Stimulated activated CD8-positive, alpha-beta memory T cell treated with anti-CD3 and anti-CD28 coated beads, Interleukin-12 subunit alpha, Interleukin-12 subunit beta, amount 100 ng/mL, for 4 hours (primary cell): ENCODE measurements at places on chromosomes 1 and 21.

DNA sequence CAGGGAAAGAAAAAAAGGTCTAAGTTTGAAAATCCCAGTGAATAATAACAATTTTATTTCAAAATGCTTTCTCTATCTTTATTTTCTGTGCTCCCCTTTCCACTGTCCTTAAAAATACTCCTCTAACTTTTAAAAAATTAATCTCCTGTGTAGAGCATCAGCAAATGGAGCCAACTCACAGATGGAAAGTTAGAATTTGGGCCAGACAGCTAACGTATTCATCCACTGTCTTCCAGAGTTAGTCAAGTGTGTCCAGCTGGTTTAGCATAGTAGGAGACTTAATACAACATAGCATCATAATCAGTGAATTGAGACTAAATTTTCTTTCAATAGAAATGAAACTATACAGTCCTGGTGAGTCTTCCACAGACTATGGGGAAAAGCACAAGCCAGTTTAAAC lies 419.0 kb upstream of the LRRC7 start:
- no peak for DNase-seq

- DNase-seq, result no peak
Measured at GRCh38 chr21:32533611-32534010, 51.7 kb downstream of the TCP10L start.

GRCh38 chr1:4837752-4838151 lies 183.3 kb downstream of the AJAP1 start:
- no peak for DNase-seq

GRCh38 chr1:53689736-53690326 lies 49.1 kb downstream of the GLIS1 start:
- no peak for DNase-seq

GRCh38 chr1:39788758-39789570 lies at the start of gene BMP8B:
Gene BMP8B, minus strand, starts transcription at chr1:39788865. Its CDS starts 380 bp downstream, at chr1:39788485.
- DNase-seq, result peak; percentile 43

DNA sequence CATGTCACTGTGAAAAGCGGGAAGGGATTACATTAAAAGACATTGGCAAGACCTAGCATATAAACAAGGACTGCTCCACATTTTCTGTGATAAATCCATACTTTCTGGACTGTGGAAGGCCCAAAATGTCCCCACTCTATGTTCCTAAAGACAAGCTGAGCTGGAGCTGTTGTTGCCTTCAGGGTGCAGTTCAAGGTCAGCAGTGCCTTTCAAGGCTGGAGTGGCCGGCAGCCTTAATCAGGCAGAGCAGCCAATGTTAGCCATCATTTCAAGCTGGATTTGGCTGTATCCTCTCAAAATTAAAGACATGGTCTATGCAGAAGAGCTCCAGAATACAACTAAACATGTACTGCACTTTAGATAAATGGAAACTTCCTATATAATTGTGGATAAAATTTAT lies 70.4 kb upstream of the ADAM30 start:
- DNase-seq, result no peak

DNA sequence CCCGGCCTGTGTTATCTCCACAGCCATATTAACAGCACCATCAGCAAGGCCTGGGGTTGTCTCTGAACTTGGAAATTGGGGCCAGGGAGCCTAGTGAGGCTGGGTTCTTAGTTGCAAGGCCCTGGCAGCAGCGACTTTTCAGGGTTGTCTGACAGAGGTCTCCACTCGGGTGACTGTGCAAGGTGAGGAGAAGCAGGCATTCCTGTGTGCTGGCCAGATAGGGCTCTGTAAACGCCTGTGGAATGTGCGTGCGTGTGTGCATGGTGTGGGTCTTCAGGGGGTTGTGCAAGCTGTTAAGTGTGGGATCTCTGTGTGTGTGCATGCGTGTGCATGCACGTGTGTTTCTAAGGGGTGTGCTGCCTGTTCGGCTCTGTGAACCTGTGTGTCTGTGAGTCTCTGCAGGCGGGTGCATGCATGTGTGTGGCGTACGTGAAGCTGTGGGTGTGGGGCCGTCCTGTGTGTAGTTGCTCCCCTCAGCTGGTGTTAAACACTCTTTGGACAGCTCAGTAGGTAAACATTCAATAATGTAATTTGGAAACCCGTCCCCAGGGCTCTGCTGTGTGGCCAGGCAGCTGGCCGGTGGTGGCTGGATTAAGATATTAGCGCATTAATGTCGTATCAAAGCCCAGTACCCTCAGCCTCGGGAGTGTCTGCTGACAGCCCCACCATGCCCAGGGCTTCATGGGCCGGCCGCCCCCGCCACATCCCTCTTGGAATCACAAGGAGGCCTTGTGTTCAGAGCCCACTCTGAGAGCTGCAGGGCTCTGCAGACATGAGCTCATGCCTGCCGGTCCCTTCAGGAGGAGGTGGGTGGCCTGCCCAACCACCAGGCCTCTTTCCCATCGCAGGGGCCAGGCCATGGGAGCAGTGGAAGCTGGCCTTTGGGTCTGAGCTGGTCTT lies 189.9 kb downstream of the FOXD2 start:
- DNase-seq, result no peak

DNA sequence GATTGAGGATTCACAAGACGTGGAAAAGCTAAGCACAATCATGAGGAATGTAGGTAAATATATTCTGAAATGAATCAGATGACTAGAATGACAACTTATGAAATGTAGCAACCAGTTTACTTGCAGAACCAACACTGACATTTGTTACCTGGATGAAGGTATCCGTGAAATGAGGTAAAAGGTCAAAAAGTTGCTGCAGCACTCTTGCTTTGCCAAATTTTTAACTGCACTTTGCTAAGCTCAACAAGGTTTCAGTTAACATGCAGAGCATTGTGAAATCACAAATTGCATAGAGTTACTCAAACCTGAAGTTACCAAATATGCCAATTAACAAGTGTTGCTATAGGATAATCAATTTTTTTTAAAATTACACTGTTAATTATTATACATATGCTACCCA lies 1280.1 kb downstream of the KCNT2 start:
- DNase-seq, result no peak

DNA sequence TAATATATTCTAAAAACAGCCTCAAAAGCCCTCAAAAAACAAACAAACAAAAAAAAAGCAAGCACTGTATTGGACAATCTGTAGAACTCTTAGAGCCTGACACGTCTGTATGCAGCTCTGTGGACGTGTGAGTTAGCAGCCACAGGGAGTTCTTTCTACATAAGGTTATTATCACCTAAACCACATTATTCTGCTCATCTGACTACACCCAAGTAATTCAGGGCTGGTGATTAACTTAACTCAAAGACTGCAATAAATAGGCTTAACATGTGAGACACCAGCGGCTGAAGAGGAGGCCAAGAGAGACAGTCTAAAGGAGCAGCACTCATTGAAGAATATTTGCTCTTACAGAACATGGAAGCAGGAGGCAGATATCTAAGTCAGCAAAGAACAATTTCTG lies 316.0 kb downstream of the VAV3 start:
- DNase-seq, result no peak

GRCh38 chr1:40155135-40155534 lies 6.1 kb upstream of the RLF start:
- no peak for DNase-seq

DNA sequence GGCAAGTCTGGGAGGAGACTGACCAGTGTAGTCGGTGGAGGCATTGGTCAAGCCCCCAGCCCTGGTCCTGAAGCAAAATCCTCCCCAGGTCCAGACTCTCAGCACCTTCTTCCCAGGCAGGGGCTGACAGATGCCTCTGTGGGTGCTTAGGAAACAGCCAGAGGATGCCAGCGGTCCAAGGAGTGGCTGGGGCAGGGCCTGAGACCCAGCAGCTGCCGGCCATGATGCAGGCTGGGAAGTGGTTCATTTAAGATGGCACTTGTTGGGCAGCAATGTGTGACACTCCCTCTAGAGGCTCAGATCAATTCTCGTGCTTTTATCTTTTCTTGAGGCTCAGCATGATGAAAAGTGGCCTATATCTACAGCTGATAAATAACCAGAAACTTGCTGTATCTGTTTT lies 165.0 kb upstream of the VAMP3 start:
- DNase-seq, result no peak

DNA sequence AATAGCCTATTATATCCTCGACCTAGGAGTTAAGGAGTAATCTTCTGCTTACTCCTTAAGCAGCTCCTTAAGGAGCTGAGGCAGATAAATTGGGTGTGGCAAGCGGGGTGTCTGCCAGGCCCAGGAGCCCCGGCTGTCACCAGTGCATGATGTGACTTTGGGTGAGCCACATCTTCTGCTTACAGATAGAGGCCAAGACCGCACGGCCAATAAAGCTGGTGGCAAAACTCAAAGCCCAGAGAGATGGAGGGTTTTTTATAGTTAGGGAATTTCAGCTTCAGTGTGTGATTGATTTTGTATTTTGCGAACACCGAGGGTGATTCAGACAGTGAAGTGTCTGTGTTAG lies 9.8 kb downstream of the MX2 start:
- DNase-seq, result no peak
